SJCRH30 (cell line): ENCODE measurements at places on chromosomes 2 and 18.
A peak's percentile ranks its signal among the peaks of the same experiment; 100 is the strongest.

GRCh38 chr2:99928470-99929053, 213.8 kb downstream of the AFF3 start:
- DNase-seq = no peak

DNA sequence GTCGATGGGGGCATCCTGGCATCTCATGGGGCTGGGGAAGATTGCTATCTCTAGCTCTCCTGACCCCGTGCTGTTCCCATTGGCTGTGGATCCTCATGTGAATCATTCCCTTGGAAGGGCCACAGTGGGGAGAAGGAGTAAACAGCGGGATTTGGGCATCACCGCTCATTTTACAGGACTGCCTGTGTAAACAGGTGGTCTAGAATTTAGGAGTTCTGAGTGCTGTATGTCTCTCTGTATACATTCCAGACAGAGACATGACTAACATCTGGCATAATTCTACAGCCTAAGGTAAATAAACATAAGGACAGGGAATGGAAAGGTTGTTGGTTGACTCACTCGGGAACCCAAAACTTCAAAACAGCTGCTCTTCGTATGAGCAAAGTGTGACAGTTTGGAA, 92.7 kb downstream of the COPS8 start:
- DNase-seq = peak; percentile 84

DNA sequence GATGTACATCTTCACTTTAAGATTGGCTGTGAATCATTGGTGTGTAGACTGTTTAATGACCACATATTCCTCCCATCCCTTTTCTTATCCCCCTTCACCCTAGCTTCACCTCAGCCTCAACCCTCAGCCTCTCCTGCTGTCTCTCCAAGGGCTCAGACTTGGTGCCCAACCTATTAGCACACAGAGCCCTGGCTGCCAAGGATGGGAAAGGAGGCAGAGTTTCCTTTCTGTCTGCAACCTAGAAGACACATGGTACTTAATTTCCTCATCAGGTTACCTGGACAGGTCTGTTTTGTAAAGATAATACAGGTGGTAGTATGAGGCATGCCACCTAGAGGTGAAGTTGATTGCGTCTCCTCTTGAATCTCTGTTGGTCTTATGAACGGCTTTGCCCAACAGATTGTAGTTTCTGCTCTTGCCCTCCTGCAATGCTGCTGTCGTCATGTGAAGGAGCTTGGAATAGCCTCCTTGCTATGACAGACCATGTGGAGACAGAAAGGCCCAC, 44.5 kb upstream of the RMND5A start:
- DNase-seq = no peak

DNA sequence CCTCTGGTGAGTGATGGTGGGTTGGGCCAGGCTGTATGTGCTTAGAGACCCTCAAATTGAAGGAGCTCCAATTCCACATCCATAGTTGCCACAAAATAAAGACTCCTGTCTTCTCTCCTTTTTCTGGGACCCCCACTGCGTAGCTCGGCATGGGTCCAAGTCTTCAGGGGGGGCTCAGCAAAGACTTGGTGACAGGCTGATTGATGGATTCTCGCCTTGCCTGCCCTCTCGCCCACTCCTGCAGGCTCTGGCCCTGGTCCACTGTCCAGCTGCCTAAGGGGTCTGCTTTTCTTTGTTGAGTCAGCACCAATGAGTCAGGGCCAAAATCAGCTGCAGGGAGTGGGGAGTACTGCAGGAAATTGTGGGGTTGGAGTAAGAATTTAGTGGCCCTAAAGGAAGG, 21.5 kb downstream of the RPL37A start:
- DNase-seq = no peak

DNA sequence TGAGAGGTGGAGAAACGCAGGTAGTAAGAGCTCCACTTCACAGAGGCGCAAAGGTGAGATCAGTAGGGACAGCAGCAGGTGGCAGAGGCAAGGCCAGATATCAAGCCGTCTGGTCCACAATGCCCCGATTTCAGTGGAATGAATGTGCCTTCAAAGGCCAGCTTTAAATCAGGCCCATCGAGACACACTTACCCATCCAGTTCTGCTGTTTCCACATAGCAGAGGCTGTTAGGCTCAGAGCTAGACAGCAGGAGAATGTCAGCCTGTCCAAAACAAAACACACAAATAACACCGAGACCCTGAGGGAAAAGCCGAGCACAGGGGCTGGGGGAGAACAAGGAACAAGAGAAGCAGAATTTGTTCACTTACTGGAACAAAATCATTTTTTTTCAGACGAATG, 75.8 kb upstream of the NARS1 start:
- DNase-seq = no peak
